ENCODE measurements at places on chromosomes 7 and 10.

DNA sequence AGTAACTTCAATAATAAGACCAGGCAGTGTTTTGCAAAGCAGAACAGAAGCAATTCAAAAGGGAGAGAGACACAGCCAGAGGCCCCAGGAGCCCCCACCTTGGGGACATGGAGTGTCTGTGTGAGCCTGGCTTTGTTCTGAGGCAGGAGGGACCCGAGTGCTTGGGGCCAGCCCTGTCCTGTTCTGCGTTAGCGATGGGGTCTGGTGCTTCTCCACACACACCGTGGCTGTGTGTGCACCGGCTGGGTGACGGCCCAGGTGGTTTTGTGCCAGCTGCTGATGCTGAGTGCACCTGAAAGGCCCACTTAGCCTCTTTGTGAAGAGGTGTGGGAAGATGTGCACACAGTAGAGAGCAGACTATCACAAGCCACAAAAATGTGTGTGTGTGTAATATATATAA is 468.9 kb downstream of the DNAJB6 start:
- peaks cover 8% of the 10 kb centered on the region for H3K27me3 ChIP-seq
- H3K4me1 ChIP-seq: no peaks in the 10 kb centered on the region
- H3K36me3 ChIP-seq: no peaks in the 10 kb centered on the region
- DNase-seq: no peak
- H3K4me3 ChIP-seq: no peak overlapping the region

DNA sequence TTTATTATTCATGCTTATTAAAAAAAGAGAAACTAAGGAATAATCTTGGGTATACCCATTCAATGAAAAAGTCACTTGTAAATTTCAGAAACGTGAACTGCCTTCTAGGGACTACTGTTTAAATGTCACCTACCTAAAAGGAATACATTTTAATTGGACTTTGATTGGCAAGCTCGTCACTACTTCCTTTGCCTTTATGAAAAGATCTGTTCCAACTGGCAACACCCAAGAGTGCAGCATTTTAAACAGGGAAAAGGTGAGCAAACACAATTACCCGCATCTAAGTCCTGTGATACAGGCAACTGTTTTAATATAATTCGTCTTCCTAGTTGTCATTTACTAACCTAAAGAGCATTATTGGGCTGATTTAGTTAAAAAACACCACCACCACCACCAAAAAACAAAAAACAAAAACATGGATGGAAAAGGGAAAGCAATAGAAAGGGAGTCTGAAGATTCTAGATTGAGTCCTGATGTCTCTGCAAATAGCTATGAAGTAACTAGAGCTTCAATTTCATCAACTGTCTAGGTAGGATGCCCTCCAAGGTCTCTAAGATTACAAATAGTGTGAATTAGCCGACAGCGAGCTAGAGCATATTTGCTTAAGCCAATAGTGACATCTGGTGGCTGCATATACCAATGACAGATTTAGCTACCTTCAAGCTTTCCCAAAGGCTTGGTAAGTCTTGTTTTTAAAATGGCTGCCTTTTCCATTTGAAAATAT is 33.8 kb upstream of the ICA1 start:
- peaks cover 3% of the 10 kb centered on the region for H3K4me1 ChIP-seq
- H3K27me3 ChIP-seq: peaks cover 41% of the 10 kb centered on the region
- no peak for DNase-seq
- no peaks in the 10 kb centered on the region for H3K36me3 ChIP-seq
- H3K4me3 ChIP-seq: no peak overlapping the region

- no peaks in the 10 kb centered on the region for H3K36me3 ChIP-seq
- peak overlapping the region; percentile 41 for H3K4me3 ChIP-seq
- H3K27me3 ChIP-seq: peaks cover 8% of the 10 kb centered on the region
- H3K4me1 ChIP-seq: peaks cover 5% of the 10 kb centered on the region
- no peak for DNase-seq
- no peak overlapping the region for H3K27ac ChIP-seq
Observed at GRCh38 chr7:92848851-92849250, 12.5 kb upstream of the CDK6 start.

- no peak overlapping the region for H3K4me3 ChIP-seq
- H3K27me3 ChIP-seq: peaks cover 51% of the 10 kb centered on the region
- no peak overlapping the region for H3K27ac ChIP-seq
- no peak for DNase-seq
- H3K4me1 ChIP-seq: no peaks in the 10 kb centered on the region
Observed at GRCh38 chr10:120105001-120105400, 212.5 kb downstream of the SEC23IP start.

DNA sequence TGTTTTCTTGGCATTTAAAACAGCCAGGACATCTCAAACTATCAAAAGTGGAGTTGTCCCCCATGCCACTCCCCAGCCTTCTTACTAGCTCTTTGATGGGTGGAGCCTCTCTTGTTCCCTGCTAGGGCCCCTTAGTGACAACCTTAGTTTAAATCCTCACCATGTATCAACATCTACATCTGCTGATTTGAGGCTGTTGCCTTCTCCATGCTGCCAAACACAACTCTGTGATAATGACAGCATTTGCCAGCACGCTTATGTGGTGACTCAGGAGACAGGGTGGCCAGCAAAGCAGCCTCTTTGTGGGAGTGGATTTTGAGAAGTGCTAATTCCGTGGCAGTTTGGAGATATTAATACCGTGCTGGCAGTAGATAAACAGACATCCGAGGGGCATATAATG is 145.4 kb downstream of the LRRC4 start:
- H3K36me3 ChIP-seq: peaks cover 14% of the 10 kb centered on the region
- H3K27me3 ChIP-seq: no peaks in the 10 kb centered on the region
- DNase-seq: no peak
- no peak overlapping the region for H3K4me3 ChIP-seq

DNA sequence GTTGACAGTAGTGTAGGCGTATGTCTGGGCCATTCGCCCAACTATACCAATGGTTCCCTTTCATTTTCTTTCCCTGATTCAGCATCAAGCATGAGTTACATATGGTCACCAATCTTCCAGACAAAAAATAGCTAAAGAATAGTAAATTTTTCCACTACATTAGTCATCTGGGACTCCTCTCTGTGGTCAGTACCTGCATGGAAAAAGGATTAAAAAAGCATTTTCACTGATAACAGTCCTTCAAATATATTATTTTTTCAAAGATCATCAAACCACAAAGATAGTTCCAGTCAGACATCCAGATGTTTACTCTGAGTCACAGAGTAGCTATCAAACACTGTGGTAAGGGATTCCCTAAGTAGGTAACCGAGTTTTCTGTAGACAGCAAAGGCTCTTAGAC is 302.6 kb upstream of the SEMA3D start:
- H3K36me3 ChIP-seq: no peaks in the 10 kb centered on the region
- H3K4me1 ChIP-seq: no peaks in the 10 kb centered on the region
- no peak overlapping the region for H3K4me3 ChIP-seq
- DNase-seq: no peak
- no peak overlapping the region for H3K27ac ChIP-seq
- H3K27me3 ChIP-seq: no peaks in the 10 kb centered on the region

GRCh38 chr7:92988051-92988450 is 129.7 kb downstream of the SAMD9 start:
- DNase-seq: no peak
- no peak overlapping the region for H3K4me3 ChIP-seq
- no peaks in the 10 kb centered on the region for H3K4me1 ChIP-seq

- no peaks in the 10 kb centered on the region for H3K27me3 ChIP-seq
- H3K4me1 ChIP-seq: no peaks in the 10 kb centered on the region
Observed at GRCh38 chr7:83201355-83201754, 38.7 kb upstream of the PCLO start.

DNA sequence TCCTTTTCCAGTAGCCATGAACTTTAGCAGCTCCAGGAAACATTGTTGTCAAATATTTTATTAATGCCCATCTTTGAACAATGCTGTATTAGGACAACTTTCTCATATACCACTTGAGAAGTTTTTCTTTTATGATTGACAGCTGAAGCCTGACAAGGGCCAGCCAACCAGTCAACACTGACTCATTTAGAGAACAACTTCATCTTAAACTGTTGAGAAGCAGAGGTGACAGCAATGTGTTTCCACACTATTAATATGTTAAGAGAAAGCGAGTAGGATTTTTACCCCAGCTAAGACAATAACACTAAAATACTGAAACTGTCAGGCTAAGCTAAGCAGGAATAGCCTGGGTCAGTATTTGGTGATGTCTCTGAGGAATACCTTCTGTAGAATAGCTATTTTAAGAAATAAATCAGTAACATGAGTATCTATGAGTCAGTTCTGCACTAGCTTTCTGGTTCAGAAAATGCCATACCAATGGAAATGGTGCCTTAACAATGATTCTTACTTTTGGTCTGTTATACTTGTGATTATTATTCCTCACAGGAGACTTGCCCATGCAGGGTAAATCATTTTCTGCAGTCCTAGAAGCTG is 168.8 kb upstream of the POT1 start:
- no peaks in the 10 kb centered on the region for H3K4me1 ChIP-seq
- no peaks in the 10 kb centered on the region for H3K27me3 ChIP-seq
- no peak overlapping the region for H3K27ac ChIP-seq
- peaks cover 3% of the 10 kb centered on the region for H3K36me3 ChIP-seq

DNA sequence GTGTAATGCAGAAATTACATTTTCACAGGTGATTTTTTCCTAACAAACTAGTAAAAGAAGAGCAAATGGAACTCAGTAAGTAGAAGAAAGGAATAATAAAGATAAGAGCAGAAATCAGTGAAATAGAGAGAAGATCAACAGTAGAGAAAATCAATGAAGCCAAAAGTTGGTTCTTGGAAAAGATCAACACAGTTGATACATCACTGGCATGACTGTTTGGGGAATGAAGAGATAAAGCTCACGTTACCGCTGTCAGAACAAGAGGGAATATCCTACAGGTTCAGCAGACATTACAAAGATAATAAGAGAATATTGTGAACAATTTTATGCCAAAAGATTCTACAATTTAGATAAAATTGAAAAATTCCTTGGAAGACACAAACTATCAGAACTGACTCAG is 146.4 kb downstream of the ACTR3B start:
- no peak overlapping the region for H3K4me3 ChIP-seq
- H3K27ac ChIP-seq: no peak overlapping the region
- DNase-seq: no peak
- no peaks in the 10 kb centered on the region for H3K27me3 ChIP-seq

GRCh38 chr10:122388287-122388997 is 13.9 kb downstream of the PLEKHA1 start:
- peaks cover 24% of the 10 kb centered on the region for H3K4me1 ChIP-seq
- no peak overlapping the region for H3K27ac ChIP-seq
- H3K4me3 ChIP-seq: no peak overlapping the region
- DNase-seq: no peak
- no peaks in the 10 kb centered on the region for H3K36me3 ChIP-seq

- peak overlapping the region; percentile 86 for H3K27ac ChIP-seq
- DNase-seq: no peak
- H3K4me1 ChIP-seq: peaks cover 8% of the 10 kb centered on the region
- H3K27me3 ChIP-seq: no peaks in the 10 kb centered on the region
- no peak overlapping the region for H3K4me3 ChIP-seq
Observed at GRCh38 chr7:44587843-44588711, 6.0 kb upstream of the TMED4 start.

DNA sequence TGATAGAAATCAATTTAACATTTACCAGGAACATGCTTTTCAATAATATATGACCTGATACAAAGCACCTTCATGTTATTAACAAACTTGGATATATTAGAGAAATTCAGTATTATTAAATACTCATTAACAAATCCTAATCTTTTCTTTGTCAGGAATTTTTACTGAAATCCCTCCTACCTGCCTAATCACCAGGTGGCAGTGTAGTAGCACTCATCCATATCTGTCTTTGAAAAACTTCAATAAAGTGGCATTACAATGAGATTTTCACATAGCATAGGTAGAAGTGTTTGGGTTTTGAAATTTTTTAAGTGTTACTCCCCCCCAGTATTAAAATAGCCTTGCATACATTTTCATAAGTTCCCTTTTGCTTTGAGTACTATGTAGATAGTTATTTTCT is 1246.6 kb upstream of the LRRN3 start:
- no peak overlapping the region for H3K4me3 ChIP-seq
- no peaks in the 10 kb centered on the region for H3K36me3 ChIP-seq
- no peaks in the 10 kb centered on the region for H3K4me1 ChIP-seq
- H3K27me3 ChIP-seq: no peaks in the 10 kb centered on the region

DNA sequence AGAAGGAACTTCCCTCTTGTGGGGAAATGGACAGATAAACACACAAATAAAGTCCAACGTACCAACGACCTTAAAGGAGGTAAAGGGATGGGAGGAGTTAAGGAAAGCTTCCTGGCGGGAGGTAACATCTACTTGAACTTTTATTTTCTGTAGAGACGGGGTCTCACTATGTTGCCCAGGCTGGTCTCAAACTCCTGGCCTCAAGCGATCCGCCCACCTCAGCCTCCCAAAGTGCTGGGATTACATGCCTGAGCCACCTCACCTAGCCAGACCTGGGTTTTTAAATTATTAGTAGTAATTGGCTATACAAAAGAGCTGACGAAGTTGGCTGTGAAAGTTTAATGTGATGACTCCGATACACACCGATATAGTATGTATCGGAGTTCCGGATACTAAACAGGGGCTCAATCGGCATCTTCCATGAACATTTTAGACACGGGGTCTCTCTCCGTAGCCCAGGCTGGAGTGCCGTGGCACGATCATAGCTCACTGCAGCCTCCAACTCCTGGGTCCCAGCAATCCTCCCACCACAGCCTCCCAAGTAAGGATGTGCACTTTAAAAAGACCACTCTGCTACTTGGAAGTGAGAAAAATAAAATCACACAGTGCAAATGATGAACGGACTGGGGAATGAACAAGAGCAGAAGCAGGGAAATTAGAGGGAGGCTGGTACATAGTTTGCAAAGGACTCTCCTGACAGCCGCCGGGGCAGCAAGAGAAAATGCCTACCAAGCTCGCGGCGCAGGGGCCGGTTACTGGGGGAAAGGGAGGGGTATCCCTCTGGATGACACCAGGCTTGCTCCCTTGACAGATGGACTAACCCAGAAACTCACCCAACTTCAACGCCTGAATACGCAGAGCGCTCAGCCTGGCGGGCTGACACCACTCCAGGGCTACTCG is 1.0 kb downstream of the BCL7B start:
- peak overlapping the region; percentile 95 for H3K4me3 ChIP-seq
- H3K27ac ChIP-seq: peak overlapping the region; percentile 95
- H3K27me3 ChIP-seq: no peaks in the 10 kb centered on the region
- peaks cover 2% of the 10 kb centered on the region for H3K36me3 ChIP-seq

GRCh38 chr7:157138101-157138423 is 664 bp upstream of the UBE3C start:
- peak overlapping the region; percentile 77 for H3K27ac ChIP-seq
- H3K4me3 ChIP-seq: peak overlapping the region; percentile 88
- no peaks in the 10 kb centered on the region for H3K27me3 ChIP-seq
- no peak for DNase-seq
- H3K36me3 ChIP-seq: peaks cover 3% of the 10 kb centered on the region

DNA sequence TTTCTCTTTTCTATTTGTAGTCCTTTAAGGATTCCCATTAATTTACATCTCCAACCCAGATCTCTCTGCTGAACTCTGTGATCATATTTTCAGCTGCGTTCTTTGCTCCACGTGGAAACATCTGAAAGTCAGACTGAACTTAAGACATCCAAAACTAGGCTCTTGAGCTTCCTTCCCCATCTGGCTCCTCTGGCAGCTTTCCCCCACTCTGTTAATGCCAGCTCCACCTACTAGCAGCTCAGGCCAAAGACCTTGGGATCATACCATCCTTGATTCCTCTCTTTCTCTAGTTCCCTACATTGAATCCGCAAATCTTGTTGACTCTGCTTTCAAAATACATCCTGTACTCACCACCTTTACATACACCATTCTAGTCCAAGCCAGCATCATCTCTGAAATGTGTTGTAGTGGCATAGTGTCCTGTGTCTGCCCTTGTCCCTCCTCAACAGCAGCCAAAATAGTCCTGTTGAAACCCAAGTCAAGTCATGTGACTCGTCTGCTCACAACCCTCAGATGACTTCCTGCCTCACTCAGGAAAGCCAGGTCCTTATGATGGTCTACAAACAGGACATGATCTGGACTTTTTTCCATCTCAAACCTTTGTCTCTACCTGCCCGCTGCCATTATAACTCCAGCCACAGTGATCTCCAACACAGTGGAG is 7.0 kb downstream of the REEP3 start:
- H3K4me3 ChIP-seq: no peak overlapping the region
- H3K4me1 ChIP-seq: peaks cover 30% of the 10 kb centered on the region
- DNase-seq: no peak
- H3K27ac ChIP-seq: peak overlapping the region; percentile 12
- no peaks in the 10 kb centered on the region for H3K27me3 ChIP-seq
